Subcutaneous adipose tissue (tissue), 4 donors: ENCODE measurements at places on chromosomes 6 and 20. TPM values are rescaled to one million over a fixed set of nuclear protein-coding genes. Genes with fewer than 3 reads are reported as not detected.

FGD2 gene
- total RNA-seq = 37.3 TPM

KIAA1755 gene
- total RNA-seq = 2.9 TPM

DDO gene
- total RNA-seq = 2.3 TPM

MEI4 gene
- under 0.01 TPM for total RNA-seq

MMP24OS gene
- 56.5 TPM for total RNA-seq

ABHD16B gene
- total RNA-seq = not detected
